ENCODE measurements at places on chromosomes 3 and 15.

DNA sequence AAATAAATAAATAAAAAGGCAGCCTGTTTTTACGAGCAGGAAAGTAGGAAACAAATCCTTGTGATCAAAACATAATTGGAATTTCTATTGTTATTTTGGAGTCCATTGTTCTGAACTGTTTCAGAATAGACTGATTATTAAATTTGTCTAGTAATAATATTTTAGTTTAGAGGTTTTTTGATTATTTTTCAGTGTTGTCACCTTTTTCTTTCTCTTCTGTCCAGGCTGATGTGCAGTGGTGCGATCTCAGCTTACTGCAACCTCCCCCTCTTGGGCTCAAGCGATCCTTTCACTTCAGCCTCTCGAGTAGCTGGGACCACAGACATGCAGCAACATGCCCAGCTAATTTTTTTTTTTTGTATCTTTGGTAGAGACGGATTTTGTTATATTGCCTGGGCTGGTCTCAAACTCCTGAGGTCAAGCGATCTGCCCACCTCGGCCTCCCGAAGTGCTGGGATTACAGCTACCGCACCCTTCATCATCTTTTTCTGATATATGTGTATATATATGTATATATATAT is 38.0 kb downstream of the KAT2B start:
- no peak for DNase-seq

DNA sequence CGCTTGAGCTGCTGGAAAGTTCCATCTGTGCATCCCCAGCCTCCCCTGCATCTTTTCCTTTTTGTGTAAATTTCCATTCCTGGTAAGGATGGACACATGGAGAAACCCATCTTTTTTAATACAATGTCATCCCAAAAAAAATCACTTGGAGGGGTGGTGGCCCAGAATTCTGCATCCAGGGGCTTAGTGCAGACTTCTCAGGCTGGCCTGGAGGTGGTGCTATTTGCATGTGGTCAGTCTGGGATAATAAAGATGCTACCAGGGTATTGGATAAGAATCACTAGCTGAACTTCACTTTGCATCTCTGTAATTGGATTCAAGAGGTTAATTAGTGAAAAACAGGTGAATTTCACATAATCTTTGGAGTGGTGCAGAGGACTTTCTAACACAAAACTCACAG is 1.8 kb upstream of the ZSCAN2 start:
- DNase-seq = no peak

GRCh38 chr15:64460724-64461720 is 644 bp downstream of the ZNF609 start:
- peak; percentile 3 for DNase-seq

DNA sequence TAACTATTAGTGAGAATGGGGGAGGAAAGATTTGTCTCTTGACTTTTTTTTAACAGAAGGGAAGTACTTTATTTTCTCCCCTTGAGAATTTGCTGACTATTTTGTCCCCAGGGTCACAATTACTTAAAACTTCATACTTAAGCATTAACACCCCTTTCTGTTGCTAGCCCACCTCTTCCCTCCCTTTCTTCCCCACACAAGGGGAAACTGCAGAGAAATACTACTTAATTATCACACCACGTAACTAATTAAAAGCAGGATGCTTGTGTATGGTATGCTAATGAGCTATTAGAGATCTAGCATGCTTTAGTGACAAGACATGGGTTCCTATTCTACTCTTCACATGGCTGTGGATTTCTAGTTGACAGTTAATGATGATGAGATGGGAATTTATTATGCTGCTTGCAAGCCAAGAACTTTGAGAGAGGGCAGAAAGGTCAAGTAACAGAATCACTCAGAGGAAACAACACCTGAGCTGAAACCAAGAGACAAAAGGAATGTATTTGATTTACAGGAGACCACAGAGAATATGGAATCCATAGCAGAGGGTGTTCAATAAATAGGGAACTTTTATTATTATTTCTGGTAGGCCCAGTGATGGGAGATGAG is 179.2 kb downstream of the LSAMP start:
- DNase-seq = no peak

DNA sequence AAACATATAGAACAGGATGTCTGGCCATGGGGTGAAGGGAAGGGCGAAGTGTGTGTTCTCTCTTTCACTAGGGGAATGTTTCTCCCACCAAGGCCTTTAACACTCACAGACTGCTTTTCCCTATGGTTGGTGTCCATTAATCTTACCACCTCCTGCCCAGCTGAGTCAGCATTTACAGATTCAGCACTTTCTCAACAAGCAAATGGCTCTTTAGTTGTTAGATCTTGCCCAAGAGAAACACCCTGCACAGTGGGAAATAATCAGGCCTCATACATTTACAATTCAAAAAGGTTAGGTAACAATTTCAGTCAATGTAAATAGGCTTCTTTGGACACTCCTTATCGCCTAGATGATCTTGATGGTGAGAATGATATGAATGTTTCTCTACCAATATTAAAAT is 418.2 kb downstream of the EPHA3 start:
- DNase-seq = no peak

- no peak for DNase-seq
Observed at GRCh38 chr3:99803297-99803696, 14.4 kb upstream of the CMSS1 start.

- no peak for DNase-seq
Observed at GRCh38 chr3:69855436-69856162, 116.3 kb downstream of the MITF start.

GRCh38 chr3:194023501-194024280 is 112.3 kb upstream of the HES1 start:
- DNase-seq = no peak

GRCh38 chr3:1848935-1849334 is 249.7 kb upstream of the CNTN4 start:
- DNase-seq = no peak
